ENCODE measurements at places on chromosomes 6 and 20. TPM values are rescaled to one million over a fixed set of nuclear protein-coding genes. Genes with fewer than 3 reads are reported as not detected.

PLCB1 gene
- 33.3 TPM for total RNA-seq

ZBTB46 gene
- total RNA-seq: 20.9 TPM

MYMX gene
- not detected for total RNA-seq

COL21A1 gene
- 60.0 TPM for total RNA-seq

GSTA2 gene
- total RNA-seq: not detected

OR12D3 gene
- not detected for total RNA-seq

HLA-DPA1 gene
- total RNA-seq: 1.8 TPM

VNN1 gene
- total RNA-seq: not detected

BMP6 gene
- not detected for total RNA-seq

ID4 gene
- total RNA-seq: 46.8 TPM

TNFAIP3 gene
- total RNA-seq: 17.4 TPM

FHL5 gene
- not detected for total RNA-seq

MAN1A1 gene
- 7.0 TPM for total RNA-seq

SASH1 gene
- 70.6 TPM for total RNA-seq

WASF1 gene
- total RNA-seq: 26.2 TPM

RSPO3 gene
- total RNA-seq: 4.5 TPM

PTCRA gene
- total RNA-seq: not detected

LPIN3 gene
- total RNA-seq: 2.9 TPM

VSTM2L gene
- 14.7 TPM for total RNA-seq

DDR1 gene
- 146 TPM for total RNA-seq

NFYA gene
- total RNA-seq: 26.9 TPM

DYNLT1 gene
- 116 TPM for total RNA-seq

HLA-DQA1 gene
- not detected for total RNA-seq

SLCO4A1 gene
- 1.5 TPM for total RNA-seq

ADGRB3 gene
- 8.9 TPM for total RNA-seq

DNAH8 gene
- total RNA-seq: 0.21 TPM

PRKN gene
- total RNA-seq: 13.4 TPM

GPX5 gene
- not detected for total RNA-seq

MCCD1 gene
- not detected for total RNA-seq

ATAT1 gene
- 17.3 TPM for total RNA-seq

CD83 gene
- total RNA-seq: 1.6 TPM

ZC3H12D gene
- total RNA-seq: 0.21 TPM

CLPSL1 gene
- not detected for total RNA-seq

GINM1 gene
- 66.2 TPM for total RNA-seq

ACOT8 gene
- total RNA-seq: 23.9 TPM

F13A1 gene
- total RNA-seq: 2.8 TPM

MCHR2 gene
- not detected for total RNA-seq

Measured in osteocyte (in vitro differentiated cells).